Fibroblast of skin of left quadriceps (primary cell): ENCODE measurements at places on chromosomes 3 and 15.

GRCh38 chr15:82018201-82018600, 27.6 kb downstream of the MEX3B start:
- DNase-seq, result no peak

DNA sequence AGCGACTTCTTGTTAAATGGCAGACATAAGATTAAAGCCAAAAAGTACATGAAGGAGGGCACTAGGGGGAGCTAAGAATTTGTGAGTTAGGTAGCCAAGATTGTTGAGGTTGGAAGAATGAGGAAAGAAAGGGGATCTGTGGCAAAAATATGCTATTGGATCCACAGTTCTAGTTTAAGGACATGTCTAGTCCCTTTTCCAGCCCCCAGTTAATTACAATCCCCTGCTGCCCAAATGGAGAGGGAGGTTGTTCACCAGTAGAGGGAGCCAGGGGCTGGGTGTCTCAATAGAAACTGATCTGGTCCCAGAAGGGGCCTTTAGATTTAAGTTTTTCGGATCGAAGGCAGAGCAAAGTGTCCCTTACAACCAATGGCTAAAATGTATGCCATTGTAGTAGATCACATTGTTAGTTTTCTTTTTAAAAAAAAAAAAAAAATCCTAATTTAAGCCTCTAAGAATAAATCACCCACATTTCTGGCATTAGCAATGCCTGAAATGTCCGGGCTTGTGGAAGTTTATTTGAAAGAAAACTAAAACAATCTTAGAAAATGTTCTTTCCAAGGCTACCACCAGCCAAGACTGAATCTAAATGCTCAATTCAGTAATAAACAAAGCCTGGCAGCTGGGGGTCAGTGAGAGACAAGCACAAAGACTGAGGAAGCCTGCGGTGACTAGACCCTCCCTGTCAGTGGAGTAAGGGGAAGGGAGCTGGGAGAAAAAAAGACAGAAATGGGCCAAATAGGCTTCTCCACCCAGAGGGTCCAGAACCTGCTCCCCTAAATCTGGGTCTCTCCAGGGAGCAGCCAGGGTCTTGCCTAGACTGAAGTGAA, 7.1 kb downstream of the COL8A1 start:
- no peak for DNase-seq

GRCh38 chr15:80485370-80486164, 81.4 kb downstream of the ARNT2 start:
- no peak for DNase-seq

DNA sequence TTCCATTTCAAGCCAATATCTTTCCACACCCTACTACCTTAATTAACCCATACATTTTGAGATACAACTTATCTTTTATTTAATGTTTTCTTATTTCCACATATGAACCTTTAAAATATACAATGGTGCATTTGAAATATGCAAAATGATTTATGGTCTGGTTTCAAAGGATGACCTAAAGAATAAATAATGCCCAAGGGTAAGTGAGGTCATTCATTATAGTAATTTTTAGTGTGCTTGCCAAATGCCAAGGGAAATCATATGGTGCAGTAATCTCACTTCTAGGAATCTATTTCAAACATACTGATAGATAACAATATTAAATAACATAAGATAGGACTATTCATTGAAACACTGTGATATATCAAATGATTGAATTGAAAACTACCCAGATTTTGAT, 1055.4 kb downstream of the AGBL1 start:
- DNase-seq, result no peak

- no peak for DNase-seq
Measured at GRCh38 chr3:144496141-144496835, 524.7 kb downstream of the DIPK2A start.
